ENCODE measurements at places on chromosomes 4 and X.

- no peak for DNase-seq
These were observed 62.4 kb upstream of the NDP start for GRCh38 chrX:44035571-44035970.

GRCh38 chr4:80903020-80903419, 127.5 kb upstream of the BMP3 start:
- peak; percentile 15 for DNase-seq

DNA sequence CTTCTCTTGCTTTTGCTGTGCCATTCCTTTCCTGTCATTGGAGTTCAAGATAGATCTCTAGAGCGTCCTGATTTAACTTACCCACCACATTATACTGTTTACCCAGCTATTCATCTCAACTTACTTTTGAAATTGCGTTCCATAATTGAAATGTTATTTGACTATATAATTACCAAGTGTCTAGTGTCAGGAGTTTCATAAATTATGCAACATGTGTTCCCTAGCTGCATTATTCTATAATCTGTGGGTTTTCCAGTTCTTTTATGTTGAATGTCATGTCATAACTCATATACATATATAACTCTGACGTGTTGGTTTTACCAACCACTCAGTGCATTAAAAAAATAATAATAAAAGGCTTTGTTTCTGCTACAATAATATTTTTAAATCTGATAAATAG, 285.9 kb upstream of the ARSJ start:
- DNase-seq, result no peak

GRCh38 chrX:115503099-115503498, 57.9 kb upstream of the PLS3 start:
- no peak for DNase-seq

DNA sequence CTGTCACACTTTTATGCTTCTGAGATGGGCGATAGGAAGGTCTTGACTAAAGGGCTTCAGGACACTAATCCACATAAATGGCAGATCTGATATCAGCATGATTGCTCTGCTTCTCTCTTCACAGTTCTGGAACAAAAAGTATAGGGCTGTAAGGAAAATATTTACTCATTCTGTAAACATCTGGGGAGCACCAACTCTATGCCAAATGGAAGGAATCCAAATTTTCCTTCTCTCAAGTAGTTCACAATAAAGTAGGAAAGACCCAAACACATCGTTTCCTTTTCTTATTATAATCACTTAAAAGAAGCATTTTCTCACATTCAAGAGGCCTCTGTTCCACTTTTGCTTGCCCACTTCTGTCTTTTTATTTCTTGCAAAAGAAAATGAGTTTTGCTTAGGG, 45.9 kb upstream of the F9 start:
- DNase-seq, result no peak

- DNase-seq, result no peak
These were observed 17.6 kb downstream of the DYNLT3 start for GRCh38 chrX:37829721-37830120.
